ENCODE measurements at places on chromosomes 7 and 10. TPM values are rescaled to one million over a fixed set of nuclear protein-coding genes. Genes with fewer than 3 reads are reported as not detected.

The MGAM2 gene
- total RNA-seq: 1.2 TPM

The OR2A12 gene
- not detected for total RNA-seq

The LBX1 gene
- total RNA-seq: 0.10 TPM

The CYP2C19 gene
- 0.19 TPM for total RNA-seq

The NOD1 gene
- total RNA-seq: 41.8 TPM

The CPEB3 gene
- total RNA-seq: 4.2 TPM

The GPER1 gene
- total RNA-seq: 8.1 TPM

The IFIT1B gene
- not detected for total RNA-seq

The TFR2 gene
- total RNA-seq: 0.29 TPM

The UNCX gene
- not detected for total RNA-seq

The ZNF488 gene
- total RNA-seq: 0.10 TPM

The RPEL1 gene
- not detected for total RNA-seq

The C10orf62 gene
- total RNA-seq: not detected

The GDF10 gene
- 0.26 TPM for total RNA-seq

The PLEKHS1 gene
- total RNA-seq: 0.13 TPM

The GPR15LG gene
- total RNA-seq: not detected

The HOXA13 gene
- total RNA-seq: 1.9 TPM

The PWWP2B gene
- 30.4 TPM for total RNA-seq

The ZNF655 gene
- 78.2 TPM for total RNA-seq

The FAM24B gene
- total RNA-seq: 0.67 TPM

The WNT2 gene
- total RNA-seq: 0.45 TPM

The HDAC9 gene
- 21.7 TPM for total RNA-seq

The SAMD9L gene
- total RNA-seq: 12.4 TPM

The PTER gene
- 14.2 TPM for total RNA-seq

The TLX1 gene
- total RNA-seq: not detected

The PAPOLB gene
- 0.22 TPM for total RNA-seq

The NME8 gene
- 0.45 TPM for total RNA-seq

The ENTPD7 gene
- 9.2 TPM for total RNA-seq

The MRPL43 gene
- total RNA-seq: 61.7 TPM

The CLCN1 gene
- 0.22 TPM for total RNA-seq

The GRK5 gene
- total RNA-seq: 20.2 TPM

The TSPAN33 gene
- 9.7 TPM for total RNA-seq
